ENCODE measurements at places on chromosomes 1 and 21.

DNA sequence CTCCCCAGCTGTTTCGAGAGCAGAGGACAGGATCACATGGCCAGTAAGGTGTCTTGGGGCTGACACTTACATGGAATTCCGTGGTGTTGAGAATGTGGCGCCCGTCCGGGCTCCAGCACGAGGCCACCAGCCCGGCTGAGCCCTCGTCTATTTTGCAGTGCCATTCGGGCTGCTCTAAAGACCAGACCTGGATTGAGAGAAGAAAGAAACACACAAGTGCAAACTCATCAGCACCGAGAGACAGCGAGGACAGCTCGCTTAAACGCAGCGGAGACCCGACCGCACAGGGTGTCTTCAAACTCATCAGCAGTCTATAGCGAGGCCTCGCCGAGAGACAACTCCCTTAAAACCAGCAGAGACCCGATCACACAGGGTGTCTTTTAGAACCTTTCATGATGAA, 3.3 kb downstream of the WRAP73 start:
- peaks cover 8% of the 10 kb centered on the region for H3K36me3 ChIP-seq
- no peaks in the 10 kb centered on the region for H3K27me3 ChIP-seq
- no peak for DNase-seq

GRCh38 chr1:19393046-19393445, 80.9 kb downstream of the SLC66A1 start:
- no peak overlapping the region for H3K4me3 ChIP-seq
- DNase-seq: no peak
- H3K36me3 ChIP-seq: peaks cover 23% of the 10 kb centered on the region
- no peaks in the 10 kb centered on the region for H3K27me3 ChIP-seq
- no peak overlapping the region for H3K27ac ChIP-seq

DNA sequence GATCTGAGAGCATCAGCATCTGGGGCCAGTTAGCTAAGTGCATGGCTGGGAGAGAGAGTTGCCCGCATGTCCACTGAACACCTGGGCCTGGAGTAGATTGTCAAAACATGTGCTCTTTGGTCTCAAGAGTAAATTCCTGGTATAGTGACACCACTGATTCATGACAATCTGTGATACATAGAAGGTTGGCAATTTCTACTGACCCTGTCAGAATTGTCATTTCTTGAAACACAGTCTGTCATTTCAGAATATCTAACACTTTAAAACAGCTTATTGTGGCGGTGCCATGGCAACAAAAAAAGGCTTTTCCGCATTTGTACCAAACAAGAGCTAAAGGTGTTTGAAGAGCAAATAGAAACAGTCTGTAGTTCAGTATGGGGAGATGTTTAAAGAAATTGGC, 186.4 kb upstream of the FAM78B start:
- no peak for DNase-seq
- H3K4me3 ChIP-seq: no peak overlapping the region
- H3K4me1 ChIP-seq: no peaks in the 10 kb centered on the region
- H3K27me3 ChIP-seq: no peaks in the 10 kb centered on the region
- H3K36me3 ChIP-seq: no peaks in the 10 kb centered on the region
- H3K27ac ChIP-seq: no peak overlapping the region

DNA sequence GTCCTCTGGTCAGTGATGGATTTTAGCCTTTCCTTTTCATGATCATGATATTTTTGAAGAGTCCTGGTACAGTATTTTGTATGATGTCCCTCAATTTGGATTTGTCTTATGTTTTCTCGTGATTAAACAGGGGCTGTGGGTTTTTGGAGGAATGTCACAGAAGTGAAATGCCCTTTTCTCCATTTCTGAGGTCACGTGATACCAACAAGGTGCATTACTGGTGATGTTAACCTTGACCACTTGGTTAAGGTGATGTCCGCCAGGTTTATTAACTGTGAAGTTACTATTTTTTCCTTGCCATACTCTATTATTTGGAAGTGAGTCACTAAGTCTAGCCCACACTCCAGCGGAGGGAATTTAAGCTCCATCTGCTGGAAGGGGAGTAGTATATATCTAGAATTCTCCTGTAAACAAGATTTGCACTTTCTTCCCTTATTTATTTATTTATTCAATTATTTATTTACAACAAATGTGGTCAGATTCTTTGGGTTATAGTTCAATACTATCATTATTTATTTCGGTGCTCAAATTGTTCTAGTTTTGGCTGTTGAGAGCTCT, 123.4 kb downstream of the HIVEP3 start:
- no peak for DNase-seq
- no peaks in the 10 kb centered on the region for H3K36me3 ChIP-seq
- no peak overlapping the region for H3K27ac ChIP-seq
- H3K27me3 ChIP-seq: no peaks in the 10 kb centered on the region
- H3K4me1 ChIP-seq: no peaks in the 10 kb centered on the region

- no peak overlapping the region for H3K4me3 ChIP-seq
- H3K36me3 ChIP-seq: no peaks in the 10 kb centered on the region
- no peaks in the 10 kb centered on the region for H3K4me1 ChIP-seq
- DNase-seq: no peak
- no peaks in the 10 kb centered on the region for H3K27me3 ChIP-seq
Observed at GRCh38 chr1:226054519-226055327, 7.8 kb upstream of the H3-3A start.

- DNase-seq: no peak
- H3K4me3 ChIP-seq: no peak overlapping the region
- H3K27me3 ChIP-seq: no peaks in the 10 kb centered on the region
Observed at GRCh38 chr1:114428083-114428754, 82.8 kb downstream of the TRIM33 start.

DNA sequence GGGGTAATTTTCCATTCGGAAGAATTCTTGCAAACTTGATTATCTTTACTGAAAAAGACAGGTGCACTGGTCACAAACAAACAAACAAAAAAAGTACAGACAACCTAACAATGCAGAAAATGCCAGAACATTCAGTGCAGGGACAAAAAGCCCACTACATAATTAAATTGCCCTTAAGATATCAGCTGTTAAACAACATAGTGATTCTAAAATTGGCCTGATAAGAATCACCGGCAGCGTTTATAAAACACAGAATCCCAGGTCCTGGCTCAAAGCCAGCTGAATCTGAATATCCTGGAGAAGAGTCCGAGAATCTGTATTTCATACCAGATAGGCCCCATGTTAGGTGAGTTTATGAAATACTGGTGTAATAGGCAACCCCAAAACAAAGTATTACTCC, 6.1 kb downstream of the PLPP3 start:
- no peaks in the 10 kb centered on the region for H3K36me3 ChIP-seq
- H3K4me1 ChIP-seq: peaks cover 81% of the 10 kb centered on the region
- H3K27me3 ChIP-seq: no peaks in the 10 kb centered on the region
- no peak for DNase-seq
- peak overlapping the region; percentile 54 for H3K27ac ChIP-seq

- no peak overlapping the region for H3K27ac ChIP-seq
- H3K4me1 ChIP-seq: no peaks in the 10 kb centered on the region
- H3K27me3 ChIP-seq: no peaks in the 10 kb centered on the region
Observed at GRCh38 chr1:227043755-227044154, 103.7 kb downstream of the COQ8A start.

- no peak overlapping the region for H3K4me3 ChIP-seq
- H3K4me1 ChIP-seq: peaks cover 16% of the 10 kb centered on the region
- DNase-seq: no peak
- no peak overlapping the region for H3K27ac ChIP-seq
- peaks cover 1% of the 10 kb centered on the region for H3K27me3 ChIP-seq
- no peaks in the 10 kb centered on the region for H3K36me3 ChIP-seq
Observed at GRCh38 chr1:15080328-15081007, 73.1 kb upstream of the TMEM51 start.

- H3K4me3 ChIP-seq: no peak overlapping the region
- peaks cover 60% of the 10 kb centered on the region for H3K27me3 ChIP-seq
- no peak for DNase-seq
- H3K4me1 ChIP-seq: no peaks in the 10 kb centered on the region
- H3K27ac ChIP-seq: no peak overlapping the region
Observed at GRCh38 chr21:44748621-44749020, 37.2 kb upstream of the TSPEAR start.

DNA sequence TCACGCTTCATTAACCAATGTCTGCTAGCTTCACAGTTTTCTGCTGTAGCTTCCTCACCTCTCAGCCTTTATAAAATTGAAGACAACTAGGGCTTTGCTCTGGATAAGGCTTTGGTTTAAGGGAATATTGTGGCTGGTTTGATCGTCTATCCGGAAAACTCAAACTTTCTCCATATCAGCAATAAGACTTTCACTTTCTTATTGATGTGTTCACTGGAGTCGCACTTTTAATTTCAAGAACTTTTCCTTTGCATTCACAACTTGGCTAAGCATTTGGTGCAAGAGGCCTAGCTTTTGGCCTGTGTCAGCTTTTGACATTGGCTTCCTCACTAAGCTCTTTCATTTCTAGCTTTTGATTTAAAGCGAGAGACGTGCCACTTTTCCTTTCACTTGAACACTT, 12.9 kb downstream of the COA6 start:
- no peak overlapping the region for H3K27ac ChIP-seq
- peaks cover 53% of the 10 kb centered on the region for H3K4me1 ChIP-seq
- H3K27me3 ChIP-seq: no peaks in the 10 kb centered on the region
- H3K4me3 ChIP-seq: no peak overlapping the region

DNA sequence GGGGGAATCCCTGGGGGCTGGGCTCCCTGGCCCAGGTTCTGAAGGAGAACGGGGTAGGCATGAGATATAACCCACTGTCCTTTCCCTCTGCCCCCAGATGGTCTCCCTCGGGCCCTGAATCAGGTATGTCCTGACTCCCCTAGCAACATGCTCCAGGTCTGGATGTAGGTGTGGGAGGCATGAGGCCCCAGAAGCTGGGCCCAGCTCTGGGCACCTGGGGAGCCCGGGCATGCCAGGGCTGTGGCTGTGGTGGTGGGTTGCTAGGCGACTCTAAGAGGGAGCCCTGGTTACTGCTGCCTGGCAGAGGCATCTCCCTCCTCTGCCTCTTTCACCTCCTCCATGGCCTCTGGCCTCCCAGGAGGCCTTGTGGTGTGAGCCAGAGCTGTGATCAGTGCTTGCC, 16.2 kb downstream of the FOXO6 start:
- H3K4me3 ChIP-seq: no peak overlapping the region
- peaks cover 2% of the 10 kb centered on the region for H3K4me1 ChIP-seq
- DNase-seq: no peak
- no peak overlapping the region for H3K27ac ChIP-seq
- H3K27me3 ChIP-seq: peaks cover 22% of the 10 kb centered on the region
- no peaks in the 10 kb centered on the region for H3K36me3 ChIP-seq

- no peak overlapping the region for H3K4me3 ChIP-seq
- no peak overlapping the region for H3K27ac ChIP-seq
- H3K27me3 ChIP-seq: no peaks in the 10 kb centered on the region
- no peak for DNase-seq
- H3K36me3 ChIP-seq: no peaks in the 10 kb centered on the region
- H3K4me1 ChIP-seq: peaks cover 19% of the 10 kb centered on the region
Observed at GRCh38 chr1:108575375-108575774, 15.5 kb downstream of the EEIG2 start.

- no peaks in the 10 kb centered on the region for H3K27me3 ChIP-seq
- H3K4me1 ChIP-seq: peaks cover 16% of the 10 kb centered on the region
- H3K36me3 ChIP-seq: no peaks in the 10 kb centered on the region
- H3K27ac ChIP-seq: no peak overlapping the region
- DNase-seq: no peak
Observed at GRCh38 chr1:212207822-212208520, 77.2 kb upstream of the PPP2R5A start.

- H3K4me1 ChIP-seq: no peaks in the 10 kb centered on the region
- no peak overlapping the region for H3K27ac ChIP-seq
- no peak for DNase-seq
- no peaks in the 10 kb centered on the region for H3K27me3 ChIP-seq
- no peak overlapping the region for H3K4me3 ChIP-seq
Observed at GRCh38 chr1:93296555-93297154, 49.1 kb upstream of the DR1 start.

DNA sequence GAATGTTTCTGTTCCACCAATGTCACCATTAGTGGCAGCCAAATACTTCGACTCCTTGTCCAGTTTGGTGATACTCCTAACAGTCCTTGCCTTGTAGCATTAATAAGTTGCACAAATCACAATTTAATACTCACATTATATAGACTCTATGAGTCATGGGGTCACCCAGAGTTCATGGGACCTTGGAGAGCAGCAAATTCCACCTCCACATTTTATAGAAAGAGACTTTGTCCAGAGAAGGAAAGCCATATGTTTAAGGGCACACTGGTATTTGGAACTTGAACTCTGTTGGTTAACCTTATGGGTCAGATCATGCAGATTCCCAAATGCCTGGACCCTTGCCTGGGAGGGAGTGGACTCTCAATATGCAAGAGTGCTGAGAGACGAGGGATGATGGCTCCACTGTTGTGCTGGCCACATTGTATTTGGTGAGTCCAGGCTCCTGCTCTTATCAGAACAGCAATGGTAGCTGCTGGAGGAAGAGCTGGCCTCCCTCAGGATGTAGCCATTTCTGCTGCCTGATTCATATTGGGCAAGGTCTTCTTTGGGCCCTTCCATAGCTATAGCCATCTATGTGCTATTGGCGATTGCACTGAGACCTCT, 30.6 kb downstream of the DNAJC6 start:
- H3K4me1 ChIP-seq: peaks cover 12% of the 10 kb centered on the region
- H3K4me3 ChIP-seq: no peak overlapping the region
- H3K27ac ChIP-seq: no peak overlapping the region
- no peaks in the 10 kb centered on the region for H3K36me3 ChIP-seq
- no peaks in the 10 kb centered on the region for H3K27me3 ChIP-seq

DNA sequence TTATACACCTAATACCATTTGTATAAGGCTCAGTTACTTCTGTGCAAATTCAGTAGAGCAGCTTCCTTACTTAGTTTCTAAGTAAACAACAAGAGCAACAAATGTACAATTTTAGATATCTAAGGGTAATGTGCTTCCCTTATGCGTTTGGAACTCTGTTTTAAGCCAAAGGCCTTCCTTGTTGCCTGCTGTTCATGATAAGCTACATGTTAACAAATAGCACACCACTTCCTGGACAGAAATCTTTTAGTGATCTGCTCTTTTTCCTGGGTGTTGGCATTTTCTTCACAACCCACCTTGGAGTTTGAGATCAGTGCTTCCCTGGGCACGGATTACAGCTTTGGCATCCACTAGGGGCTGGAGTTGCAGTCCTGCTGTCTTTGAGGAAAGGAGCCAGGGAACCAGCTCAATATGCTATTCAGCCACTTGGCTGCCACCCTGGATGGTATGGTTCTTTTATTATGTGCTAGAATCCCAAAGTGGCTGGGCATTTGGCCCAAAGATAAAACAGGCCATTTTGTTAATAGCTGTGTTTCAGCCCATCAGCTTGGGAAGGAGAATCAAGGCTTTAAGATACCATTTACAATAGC, 55.6 kb upstream of the ADAR start:
- no peaks in the 10 kb centered on the region for H3K4me1 ChIP-seq
- no peak overlapping the region for H3K27ac ChIP-seq
- no peaks in the 10 kb centered on the region for H3K36me3 ChIP-seq
- DNase-seq: no peak

GRCh38 chr1:204136814-204137213, 15.0 kb downstream of the ETNK2 start:
- DNase-seq: no peak
- H3K27me3 ChIP-seq: no peaks in the 10 kb centered on the region
- H3K4me3 ChIP-seq: no peak overlapping the region
- no peak overlapping the region for H3K27ac ChIP-seq
- peaks cover 4% of the 10 kb centered on the region for H3K36me3 ChIP-seq
- H3K4me1 ChIP-seq: peaks cover 4% of the 10 kb centered on the region

- no peak overlapping the region for H3K27ac ChIP-seq
- no peaks in the 10 kb centered on the region for H3K36me3 ChIP-seq
- no peak for DNase-seq
Observed at GRCh38 chr1:80659161-80659560, 1141.6 kb upstream of the ADGRL2 start.
